NCI-H2029 (cell line): ENCODE measurements at places on chromosomes 1 and 21.

- no peak for DNase-seq
Observed at GRCh38 chr1:153793261-153793972, 18.2 kb downstream of the SLC27A3 start.

DNA sequence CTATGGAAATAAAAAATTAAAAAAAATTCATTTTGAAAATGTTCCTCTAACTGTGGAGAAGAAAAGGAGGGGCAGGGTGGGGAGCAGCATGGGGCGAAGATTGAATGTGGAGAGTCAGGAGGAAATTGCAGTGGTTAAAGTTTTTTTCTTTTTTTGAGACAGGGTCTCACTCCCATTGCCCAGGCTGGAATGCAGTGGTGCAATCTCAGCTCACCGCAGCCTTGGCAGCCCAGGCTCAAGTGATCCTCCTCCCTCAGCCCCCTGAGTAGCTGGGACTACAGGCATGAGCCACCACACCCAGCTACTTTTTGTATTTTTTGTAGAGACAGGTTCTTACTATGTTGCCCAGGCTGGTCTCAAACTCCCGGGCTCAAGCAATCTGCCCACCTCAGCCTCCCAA lies 67.6 kb downstream of the ADSS2 start:
- DNase-seq = no peak

GRCh38 chr1:37255868-37256267 lies 218.5 kb upstream of the ZC3H12A start:
- DNase-seq = no peak

DNA sequence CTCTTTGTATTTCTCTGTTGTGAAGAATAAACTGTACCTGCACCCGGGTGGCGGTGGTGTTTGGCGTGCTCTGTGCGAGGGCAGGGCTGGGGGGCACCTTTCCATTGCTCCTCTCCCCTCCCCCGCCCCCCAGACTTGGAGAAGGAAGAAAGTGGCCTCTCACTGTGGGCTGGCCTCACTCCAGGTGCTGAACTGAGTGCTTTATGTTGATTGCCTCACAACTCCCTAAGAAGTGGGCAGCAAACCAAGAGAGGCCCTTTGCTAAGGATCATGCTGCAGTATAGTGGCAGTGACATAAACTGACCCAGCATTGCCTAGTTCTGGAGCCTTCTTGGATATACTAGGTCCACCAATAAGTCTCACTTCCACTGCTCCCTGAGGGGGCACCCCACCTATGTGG lies 20.2 kb downstream of the A3GALT2 start:
- DNase-seq = peak; percentile 8

- DNase-seq = no peak
Observed at GRCh38 chr1:55203064-55203463, 12.1 kb downstream of the USP24 start.

DNA sequence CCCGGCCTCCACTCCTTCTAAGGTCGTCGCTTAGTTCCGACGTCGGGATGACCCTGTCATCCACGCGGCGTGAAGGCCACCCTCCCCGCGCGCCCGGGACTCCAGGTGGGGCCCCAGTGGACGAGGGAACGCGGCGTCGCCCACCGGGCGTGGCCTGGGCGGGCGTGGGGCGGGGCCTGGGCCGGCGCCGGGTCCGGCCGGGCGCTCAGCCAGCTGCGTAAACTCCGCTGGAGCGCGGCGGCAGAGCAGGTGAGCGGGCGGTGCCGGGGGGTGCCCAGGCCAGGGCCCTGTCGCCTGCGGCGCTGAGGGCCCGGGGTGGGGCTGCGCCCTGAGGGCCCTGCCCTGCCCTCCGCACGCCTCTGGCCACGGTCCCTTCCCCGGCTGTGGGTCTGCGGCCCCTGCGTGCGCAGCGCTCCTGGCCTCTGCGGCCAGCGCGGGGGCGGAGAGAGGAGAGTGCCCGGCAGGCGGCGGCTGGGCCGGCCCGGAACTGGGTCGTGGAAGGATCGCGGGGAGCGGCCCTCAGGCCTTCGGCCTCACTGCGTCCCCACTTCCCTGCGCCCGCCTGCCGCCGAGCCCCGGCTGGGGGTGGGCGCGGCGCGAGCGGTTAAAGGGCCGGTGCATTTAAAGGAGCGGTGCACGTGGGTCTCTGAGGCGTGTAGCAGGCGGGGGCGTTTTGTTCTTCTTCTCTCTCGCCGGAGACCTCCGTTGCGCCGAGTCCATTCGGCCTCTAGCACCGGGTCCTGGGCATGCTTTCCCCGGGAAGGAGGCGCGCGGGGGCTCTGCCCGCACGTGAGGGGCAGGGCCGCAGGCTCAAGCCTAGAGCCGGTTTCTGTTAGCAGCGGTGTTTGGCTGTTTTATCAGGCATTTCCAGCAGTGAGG lies at the start of gene PSEN2:
Gene PSEN2, plus strand, starts transcription at position 216 of the 879 bp plus-strand sequence. CDS start 11,292 bp downstream, outside the sequence.
- peak; percentile 55 for DNase-seq

GRCh38 chr1:24438423-24438901 lies 22.9 kb downstream of the NIPAL3 start:
- no peak for DNase-seq
